Hematopoietic multipotent progenitor cell (in vitro differentiated cells): ENCODE measurements at places on chromosomes 5 and 9.
A peak's percentile ranks its signal among the peaks of the same experiment; 100 is the strongest.

DNA sequence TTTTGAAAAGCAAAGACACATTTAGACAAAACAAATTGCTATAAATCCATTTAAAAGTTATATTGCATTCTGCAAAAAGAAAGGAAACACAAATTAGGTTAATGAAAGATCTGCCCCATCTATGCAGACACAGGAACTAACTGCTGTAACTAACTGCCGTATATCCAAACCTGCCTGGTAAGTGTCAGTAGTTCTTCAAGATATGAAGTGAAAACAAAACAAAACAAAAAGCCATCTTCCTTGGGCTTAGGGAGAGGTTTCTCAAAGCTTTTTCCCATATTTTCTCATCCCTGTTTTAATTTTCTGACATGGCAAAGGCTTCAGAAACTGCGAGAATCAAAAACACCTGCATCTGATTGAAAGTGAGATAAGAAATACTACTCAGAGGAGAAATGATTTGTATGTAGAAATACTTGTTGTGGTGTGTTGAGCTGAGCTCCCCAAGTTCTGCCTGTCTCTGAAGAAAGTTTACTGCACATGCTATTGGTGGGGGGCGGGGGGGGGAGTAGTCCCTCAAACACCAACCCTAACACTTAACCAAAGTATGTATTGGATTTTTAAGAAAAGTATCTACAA is 750.5 kb downstream of the PTPRD start:
- DNase-seq: no peak

DNA sequence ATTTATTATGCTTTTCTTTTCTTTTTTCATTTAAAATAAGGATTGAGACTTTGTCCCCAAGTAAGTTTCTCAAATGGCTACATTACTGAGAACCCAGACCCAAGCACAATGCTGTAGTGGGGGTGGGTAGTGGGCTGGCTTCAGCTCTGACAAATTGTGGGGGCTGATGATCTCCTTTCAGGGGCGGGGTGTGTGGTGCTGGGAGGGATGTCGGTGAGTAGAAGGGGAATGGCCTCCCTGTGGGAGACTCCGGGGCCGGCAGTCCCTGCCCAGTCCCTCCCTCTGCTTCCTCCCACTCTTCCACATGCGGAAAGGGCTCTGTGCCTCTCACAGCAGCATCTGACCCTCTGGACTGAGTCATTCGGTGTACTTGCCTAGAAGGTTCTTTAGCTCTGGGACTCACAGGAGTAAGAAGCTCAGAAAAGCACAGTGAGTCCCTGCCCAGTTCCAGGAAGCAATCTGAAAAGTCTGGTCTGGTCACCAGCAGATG is 14.3 kb downstream of the CD180 start:
- DNase-seq: no peak

DNA sequence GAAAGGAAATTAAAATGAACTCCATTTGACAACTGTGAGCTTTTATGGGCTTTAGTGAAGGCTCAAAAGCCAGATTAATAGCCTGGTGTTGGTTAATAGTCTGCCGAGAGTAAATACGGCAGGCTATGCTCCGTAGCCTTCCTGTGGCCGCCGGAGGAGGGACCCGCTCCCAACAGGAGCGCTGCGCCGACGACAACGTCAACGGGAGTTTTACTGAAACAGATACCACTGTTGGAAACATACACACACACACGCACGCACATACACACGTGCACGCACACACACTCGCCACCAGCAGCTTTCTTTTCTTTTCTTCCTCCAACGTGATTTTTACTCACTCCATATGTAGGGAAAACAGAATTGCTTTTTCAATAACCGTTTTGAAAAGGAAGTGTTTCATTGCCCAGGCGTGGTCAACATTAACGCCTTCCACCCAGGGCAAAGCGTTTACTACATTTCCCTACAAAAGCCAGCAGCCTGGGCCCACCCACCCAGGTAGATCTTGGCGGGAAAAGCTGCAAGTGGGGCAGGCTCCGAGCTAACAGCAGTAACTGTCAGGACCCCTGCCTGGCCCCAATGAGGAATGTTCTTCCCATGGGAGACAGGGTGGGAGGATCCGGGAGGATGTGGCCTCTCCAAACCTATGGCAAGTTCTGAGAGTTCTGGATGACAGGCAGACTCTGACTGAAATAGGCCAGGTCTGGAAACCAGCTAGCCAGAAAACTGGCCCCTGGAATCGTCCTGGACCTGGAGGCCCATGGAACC is 72.3 kb downstream of the PAX5 start:
- DNase-seq: no peak

DNA sequence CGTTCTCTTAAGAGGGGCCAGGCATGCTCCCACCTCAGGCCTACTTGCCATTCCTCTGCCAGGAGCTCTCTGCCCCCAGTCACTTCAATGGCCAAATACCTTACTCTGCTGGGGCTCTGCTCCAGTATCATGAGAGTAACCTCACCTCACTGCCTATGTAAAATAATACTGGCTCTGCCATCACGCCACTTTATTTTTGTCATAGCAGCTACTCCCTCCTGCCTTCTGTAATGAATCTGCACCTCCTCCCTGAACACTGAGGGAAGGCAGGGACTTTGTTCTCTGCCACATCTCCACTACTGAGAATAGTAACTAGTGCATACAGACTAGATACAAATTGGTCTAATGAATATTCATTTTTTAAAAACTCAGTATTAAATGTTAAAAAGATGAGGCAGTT is 33.8 kb downstream of the MACROH2A1 start:
- no peak for DNase-seq

DNA sequence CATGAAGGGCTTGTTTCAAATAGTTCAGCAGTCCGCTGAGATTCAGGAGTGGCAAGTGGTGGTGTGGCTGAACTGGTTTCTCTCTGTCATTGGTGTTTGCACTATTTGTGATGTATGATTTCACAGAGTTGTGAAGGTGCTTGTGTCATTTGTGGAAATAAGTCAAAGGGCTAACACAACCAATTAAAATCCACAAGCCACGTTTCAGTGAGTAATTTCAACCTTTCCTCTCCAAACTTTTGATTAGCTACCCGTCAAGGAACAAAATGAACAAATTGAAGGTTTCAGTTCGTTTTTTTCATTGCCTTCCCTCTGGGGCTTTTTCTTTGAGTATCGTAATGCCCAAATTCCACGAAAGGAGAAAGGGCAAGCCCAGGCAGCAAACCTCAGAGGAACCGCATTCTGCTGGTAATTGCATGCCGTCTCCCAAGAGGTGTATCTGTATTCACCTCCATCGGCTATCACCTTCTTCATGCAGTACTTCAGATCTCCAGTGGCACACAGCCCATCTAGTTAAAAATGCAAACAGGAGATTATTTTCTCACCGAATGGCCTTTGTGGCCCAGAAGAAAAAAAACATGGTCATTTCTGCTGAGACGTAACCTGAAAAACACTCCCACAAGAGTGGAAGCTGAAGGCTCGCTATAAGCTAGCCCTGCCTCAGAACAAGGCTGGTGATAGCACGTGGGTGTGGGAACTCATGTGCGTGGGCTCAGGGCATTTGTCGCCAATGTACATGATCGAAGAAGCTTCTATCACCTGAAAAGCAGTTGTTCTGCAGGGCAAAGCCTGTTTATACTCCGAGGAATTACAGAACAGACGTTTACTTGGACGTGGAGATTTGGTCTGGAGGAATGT is 197.1 kb downstream of the NR3C1 start:
- no peak for DNase-seq

DNA sequence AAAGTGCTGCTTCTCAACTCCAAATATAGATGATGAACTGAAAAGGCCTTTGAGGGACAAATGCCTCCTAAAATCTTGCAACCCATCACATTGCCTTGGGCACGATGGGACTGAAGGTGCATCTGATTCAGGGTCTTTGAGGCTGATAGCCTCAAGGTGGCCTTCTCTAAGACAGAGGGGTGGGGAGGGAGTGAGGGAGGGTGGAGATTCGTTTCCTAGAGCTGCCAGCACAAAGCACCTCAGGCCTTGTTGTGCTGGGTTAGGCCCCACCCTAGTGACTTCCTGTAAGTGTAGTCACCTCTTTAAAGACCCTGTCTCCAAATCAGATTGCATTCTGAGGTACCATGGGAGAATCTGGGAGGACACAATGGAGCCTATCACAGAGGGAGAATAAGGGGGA is 57.1 kb downstream of the BARX1 start:
- DNase-seq: no peak

DNA sequence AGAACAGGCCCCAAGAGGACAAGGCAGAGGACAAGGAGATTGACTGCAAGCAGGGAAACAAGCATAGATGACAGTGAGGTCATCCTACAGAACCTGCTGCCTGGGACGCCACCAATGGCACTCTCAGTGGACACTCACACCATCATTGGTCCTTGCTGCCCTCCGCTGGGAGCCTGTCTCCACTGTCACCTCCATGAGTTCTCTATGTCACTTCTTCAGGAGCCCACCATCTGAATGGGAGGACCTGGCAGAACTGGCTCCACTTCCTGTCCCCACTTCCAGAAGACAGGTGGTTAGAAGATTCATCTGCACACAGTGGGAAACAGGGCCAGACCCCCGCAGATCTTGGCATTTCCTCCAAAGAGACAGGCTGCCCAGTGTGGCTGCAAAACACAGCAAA is 188.9 kb downstream of the HSD17B3 start:
- DNase-seq: no peak

- no peak for DNase-seq
Measured at GRCh38 chr5:118875131-118875530, 113.2 kb downstream of the DTWD2 start.

DNA sequence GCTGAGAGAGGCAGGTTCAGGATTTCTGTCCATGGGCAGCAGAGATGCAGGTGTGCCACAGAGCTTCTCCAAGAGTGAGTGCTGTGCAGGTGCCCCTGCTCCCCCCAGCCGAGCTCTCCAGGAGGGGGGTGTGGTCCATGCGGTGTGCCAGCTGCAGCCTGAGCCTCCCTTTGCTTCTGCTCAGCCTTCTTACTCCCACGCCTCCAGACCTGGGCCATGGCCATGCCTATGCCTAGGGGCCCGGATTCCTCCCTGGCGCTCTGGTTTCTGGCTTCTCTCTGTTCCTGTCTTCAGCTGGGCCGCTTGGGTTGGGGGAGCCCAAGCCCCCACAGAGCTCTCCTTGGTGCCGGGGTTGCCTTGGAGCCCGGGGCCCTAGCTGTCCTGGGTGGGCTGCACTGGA is 133.3 kb downstream of the CACNA1B start:
- DNase-seq: no peak

DNA sequence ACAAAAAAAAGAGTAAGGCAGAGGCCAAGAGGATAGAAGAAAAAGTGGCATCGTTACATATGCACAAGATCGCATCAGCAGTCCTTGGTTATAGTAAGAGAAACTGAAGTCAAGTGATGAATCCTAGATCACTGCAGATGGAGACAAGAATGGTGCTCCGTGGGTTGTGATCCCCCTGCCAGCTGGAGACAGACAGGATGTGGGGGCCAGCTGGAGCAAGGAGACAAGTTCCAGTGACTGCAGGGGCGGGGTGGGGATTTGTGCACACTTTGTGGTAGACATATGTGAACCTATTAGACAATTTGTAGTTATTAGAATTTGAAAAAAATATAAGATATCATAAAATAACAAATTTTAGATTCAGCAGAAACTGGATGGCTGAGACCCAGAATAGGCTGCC is 697.9 kb upstream of the ADAMTS16 start:
- no peak for DNase-seq

GRCh38 chr9:104927216-104927911 is 591 bp downstream of the ABCA1 start:
- peak; percentile 17 for DNase-seq

GRCh38 chr5:72465601-72466563 is 41.3 kb downstream of the ZNF366 start:
- DNase-seq: no peak

- no peak for DNase-seq
Measured at GRCh38 chr9:134968011-134968822, 50.5 kb upstream of the FCN1 start.

DNA sequence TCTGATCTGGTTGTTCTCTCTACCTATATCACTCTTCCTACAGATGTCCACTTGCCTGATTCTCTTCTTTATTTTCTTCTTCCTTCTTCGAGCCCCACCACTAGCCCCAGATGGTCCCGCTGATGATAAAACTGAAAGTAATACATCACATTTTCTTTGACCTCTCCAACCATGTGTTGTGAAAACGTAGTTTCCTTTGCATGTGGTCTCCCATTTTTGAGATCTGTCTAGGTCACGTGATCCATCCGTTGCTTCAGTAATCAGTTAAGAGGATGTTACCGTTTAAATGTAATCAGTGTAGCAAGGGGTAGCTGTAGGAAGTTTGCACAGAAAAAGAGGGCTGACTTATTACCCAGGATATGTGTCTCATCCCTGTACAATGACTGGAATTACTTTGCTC is 426.3 kb upstream of the TLE4 start:
- no peak for DNase-seq

DNA sequence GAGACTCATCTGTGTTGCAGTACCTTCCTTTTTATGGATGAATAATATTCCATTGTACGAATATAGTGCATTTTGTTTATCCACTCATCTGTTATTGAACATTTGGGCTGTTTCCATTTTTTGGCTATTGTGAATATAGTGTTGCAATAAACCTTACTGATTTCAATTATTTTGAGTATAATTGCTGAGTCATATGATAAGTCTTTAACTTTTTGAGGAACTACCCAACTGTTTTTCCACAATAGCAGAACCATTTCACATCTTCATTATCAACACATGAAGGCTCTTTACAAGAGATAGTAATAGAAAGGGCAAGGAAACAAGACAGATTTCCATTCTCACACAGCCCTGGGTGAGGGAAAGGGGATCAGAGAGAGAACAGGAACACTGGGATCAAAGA is 329.2 kb downstream of the RAB3C start:
- peak; percentile 28 for DNase-seq

DNA sequence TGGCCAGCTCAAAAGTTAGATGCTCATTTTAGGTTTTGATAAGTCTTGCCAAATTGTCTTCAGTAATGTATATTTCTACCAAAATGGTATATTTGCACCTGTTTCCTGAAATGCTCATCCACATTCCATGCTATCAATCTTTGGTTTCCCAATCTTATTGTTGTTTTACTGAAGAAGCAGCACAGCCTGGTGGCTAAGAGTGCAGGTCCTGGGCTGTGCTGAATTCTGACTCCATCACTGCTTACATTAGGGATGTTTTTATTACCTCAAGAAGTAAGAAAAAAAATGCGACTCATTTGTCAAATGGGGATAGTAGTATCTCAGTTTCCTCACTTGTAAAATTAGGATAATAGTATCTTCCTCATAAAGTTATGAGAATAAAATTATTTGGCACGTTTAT is 13.6 kb upstream of the S100Z start:
- no peak for DNase-seq
